ENCODE measurements at places on chromosomes 11 and 22. TPM values are rescaled to one million over a fixed set of nuclear protein-coding genes. Genes with fewer than 3 reads are reported as not detected.

TMEM45B gene
- 0.13 TPM for total RNA-seq

SGSM1 gene
- 2.6 TPM for total RNA-seq

OR52H1 gene
- total RNA-seq = 0.66 TPM

UPB1 gene
- total RNA-seq = 0.13 TPM

TRPC6 gene
- 1.5 TPM for total RNA-seq

Measured in aortic smooth muscle cell (primary cell).